ENCODE measurements at places on chromosomes 2 and 18.

- no peak for DNase-seq
Observed at GRCh38 chr2:177669625-177670330, 277.2 kb downstream of the AGPS start.

GRCh38 chr2:175170659-175171304 is 2.8 kb upstream of the ATF2 start:
- no peak for DNase-seq

- no peak for DNase-seq
Observed at GRCh38 chr2:166520604-166521003, 26.6 kb upstream of the SCN7A start.

- no peak for DNase-seq
Observed at GRCh38 chr2:189144700-189145211, 34.8 kb downstream of the COL5A2 start.

- no peak for DNase-seq
Observed at GRCh38 chr18:36298126-36298741, 721 bp downstream of the FHOD3 start.

DNA sequence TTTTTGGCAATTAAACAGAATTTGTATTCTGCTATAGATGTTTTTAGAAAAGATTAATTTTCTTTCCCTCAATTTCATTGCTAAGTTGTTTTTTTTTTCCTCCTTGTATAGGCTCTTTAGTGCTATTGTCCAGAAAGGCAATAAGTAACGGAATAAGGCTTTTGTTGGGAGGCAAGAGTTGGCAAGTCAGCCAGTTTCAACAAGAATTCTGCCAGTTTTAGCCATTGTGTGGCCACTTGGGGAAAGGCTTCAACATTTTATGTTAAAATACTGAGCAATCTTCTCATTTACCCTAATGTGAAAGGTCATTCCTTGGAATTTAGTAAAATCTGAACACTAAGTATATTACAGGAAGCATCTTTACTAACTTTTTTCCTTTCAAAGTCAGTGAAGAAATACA is 9.6 kb downstream of the CALCRL start:
- no peak for DNase-seq

DNA sequence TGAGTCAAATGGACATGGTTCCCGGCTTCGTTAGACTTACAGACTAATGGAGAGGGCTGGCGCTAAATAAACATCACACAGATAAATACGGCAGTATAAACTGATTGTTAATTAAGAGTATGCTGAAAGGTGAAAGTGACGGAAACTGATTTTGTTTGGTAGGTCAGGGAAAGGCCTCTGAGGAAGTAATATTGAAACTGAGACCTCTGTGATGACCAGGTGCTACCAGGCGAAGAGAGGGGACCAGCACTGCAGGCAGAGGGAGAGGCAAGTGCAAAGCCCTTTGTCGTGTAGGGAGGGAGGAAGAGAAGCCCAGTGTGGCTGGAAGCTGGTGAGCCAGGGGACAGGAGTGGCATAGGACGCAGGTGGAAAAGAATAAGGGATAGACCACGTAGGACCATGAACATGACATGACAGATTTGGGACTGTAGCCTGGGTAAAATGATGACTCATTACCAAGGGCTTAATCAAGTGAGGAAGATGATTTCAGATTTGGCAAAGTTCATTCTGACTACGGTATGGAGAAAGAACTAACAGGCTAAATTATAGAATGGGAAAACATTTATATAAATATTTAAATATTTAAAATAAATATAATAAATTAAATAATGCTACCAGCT is 433.1 kb downstream of the NCKAP5 start:
- DNase-seq, result no peak

GRCh38 chr2:228902176-228902575 is 368.9 kb downstream of the PID1 start:
- no peak for DNase-seq

GRCh38 chr2:8142461-8142860 is 539.4 kb upstream of the ID2 start:
- no peak for DNase-seq

DNA sequence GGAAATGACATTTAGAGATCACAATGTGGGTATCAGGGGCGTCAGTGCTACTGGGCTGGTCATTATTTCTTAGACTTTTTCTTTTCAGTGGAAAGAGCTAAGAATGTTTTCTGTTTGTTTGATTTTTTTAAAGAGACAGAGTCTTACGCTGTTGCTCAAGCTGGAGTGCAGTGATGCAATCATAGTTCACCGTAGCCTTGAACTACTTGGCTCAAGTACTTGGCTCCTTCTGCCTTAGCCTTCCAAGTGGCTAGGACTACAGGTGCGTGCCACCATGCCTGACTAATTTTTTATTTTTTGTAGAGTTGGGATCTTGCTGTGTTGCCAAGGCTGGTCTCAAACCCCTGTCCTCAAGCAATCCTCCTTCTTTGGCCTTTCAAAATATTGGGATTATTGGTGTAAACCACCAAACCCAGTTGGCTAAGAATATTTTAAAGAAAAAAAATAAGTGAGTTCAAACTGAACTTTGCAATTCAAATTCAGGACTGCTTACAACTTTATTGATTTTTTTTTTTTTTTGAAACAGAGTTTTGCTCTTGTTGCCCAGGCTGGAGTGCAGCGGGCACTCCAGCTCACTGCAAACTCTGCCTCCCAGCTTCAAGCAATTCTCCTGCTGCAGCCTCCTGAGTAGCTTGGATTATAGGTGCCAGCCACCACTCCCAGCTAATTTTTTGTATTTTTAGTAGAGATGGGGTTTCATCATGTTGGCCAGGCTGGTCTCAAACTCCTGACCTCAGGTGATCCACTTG is 154.2 kb downstream of the MIB1 start:
- no peak for DNase-seq

GRCh38 chr2:143682436-143683055 is 553.3 kb downstream of the ARHGAP15 start:
- no peak for DNase-seq

GRCh38 chr18:30387401-30387800 is 655.1 kb downstream of the DSC3 start:
- peak; percentile 6 for DNase-seq

DNA sequence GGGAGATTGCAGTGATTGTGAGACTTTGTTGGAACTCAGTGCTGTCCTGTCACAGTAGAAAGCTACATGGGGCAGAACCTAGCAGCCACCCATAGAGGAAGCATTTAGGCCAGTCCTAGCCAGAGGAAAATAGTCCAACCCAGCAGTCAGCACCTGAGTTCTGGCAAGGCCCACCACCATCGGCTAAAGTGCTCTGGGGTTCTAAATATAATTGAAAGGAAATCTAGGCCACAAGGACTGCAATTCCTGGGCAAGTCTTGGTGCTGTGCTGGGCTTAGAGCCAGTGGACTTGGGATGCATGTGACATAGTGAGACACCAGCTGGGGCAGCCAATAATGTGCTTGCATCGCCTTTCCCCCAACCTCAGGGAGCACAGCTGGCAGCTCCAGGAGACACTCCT is 28.9 kb upstream of the ACTR2 start:
- no peak for DNase-seq

DNA sequence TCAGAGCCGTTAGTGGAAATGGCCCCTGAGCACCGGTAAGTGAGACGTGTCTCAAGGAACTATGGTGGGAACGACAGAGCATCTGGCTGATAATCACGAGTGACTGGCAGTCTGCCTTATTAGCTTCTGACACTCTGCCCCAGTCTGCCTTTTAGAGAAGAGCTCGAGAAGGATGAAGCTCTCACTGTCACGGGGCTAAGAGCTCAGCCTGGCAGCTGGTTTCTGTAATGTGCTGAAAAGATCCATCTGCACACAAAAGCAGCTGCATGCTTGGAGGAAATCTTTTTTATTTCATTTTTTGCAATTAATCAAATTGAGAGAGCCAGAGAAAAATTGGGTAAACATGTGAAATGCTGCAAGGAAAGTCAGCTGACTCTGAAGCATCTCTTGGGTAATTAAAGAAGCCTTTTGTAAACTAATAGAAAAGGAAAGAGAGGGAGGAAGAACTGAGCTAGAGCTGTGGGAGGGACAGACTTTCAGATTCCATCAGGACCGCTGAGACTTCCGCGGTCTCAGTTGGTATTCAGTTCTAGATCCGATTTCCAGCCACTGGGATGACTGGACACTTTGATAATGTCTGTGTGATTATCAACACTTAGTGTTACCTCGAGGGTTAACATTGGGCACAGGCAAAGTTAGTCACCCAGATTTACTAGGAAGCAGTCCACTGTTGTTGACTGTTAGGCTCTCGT is 24.4 kb downstream of the MBP start:
- DNase-seq, result no peak

GRCh38 chr18:12408247-12408869 is 629 bp downstream of the PRELID3A start:
- DNase-seq, result no peak

DNA sequence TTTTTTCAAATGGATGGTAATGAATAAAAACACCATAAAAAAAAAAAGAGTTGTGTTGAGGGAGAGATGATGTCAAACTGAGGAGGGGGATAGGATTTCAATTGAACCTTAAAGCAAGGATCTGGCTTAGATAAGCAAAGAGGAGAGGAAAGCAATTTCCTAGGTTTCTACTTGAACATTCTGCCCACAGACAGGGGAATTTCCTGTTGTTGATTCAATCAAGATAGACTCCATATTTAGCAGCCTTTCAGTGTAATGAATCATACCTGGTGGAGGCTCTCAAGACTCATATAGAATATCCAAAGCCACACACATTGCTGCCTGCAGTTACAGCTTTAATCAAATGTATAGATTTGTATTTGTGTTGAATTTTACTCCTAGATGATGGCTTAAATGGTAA is 294.4 kb upstream of the PIK3C3 start:
- DNase-seq, result peak; percentile 29

DNA sequence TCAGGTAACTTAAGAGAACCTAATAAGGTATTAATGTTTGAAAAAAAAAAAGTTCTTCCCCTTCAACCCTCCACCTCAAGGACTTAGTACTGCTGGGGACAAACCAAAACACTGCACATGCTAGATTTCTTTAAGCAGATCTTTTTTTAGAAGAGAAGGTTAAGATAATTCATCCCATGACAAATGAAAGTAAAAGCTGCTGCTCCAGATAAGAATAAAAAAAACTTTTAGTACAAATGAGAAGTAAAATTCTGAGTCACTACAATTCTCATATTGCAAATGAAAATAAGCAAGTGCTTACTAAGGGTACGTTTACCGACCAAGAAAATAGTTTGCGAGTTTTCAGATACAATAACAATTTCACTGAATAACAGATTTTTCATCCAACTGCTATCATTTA is 8.9 kb downstream of the STAM2 start:
- no peak for DNase-seq

DNA sequence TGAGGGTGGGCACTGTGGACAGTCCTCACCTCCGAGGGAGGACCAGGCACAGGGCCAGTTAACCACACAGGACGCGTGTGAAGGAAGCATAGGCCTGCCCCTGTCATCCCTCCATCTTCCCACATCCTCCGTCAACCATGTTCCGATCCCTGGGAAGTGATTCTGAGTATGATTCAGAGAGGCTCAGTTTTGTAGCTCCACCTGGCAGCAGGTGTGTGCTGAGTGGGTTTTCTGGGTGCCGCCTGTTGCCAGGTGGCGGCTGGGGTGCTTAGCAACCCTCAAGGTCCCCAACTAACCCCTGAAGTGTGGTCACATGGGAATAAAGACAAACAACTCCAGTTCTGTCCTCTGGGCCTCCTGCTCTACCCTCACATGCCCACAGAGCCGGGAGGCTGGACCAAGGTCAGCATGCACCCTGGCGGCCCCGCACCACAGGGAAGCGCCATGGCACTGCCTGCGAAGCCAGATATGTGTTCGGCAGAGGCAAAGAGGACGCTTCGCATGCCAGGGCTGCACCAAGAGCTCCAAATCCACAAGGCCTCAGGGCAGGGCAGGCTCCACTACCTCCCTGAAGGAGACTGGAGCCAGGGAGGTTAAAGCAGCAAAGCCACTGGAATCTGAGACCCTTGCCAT is 60.0 kb downstream of the ADCY3 start:
- DNase-seq, result no peak

DNA sequence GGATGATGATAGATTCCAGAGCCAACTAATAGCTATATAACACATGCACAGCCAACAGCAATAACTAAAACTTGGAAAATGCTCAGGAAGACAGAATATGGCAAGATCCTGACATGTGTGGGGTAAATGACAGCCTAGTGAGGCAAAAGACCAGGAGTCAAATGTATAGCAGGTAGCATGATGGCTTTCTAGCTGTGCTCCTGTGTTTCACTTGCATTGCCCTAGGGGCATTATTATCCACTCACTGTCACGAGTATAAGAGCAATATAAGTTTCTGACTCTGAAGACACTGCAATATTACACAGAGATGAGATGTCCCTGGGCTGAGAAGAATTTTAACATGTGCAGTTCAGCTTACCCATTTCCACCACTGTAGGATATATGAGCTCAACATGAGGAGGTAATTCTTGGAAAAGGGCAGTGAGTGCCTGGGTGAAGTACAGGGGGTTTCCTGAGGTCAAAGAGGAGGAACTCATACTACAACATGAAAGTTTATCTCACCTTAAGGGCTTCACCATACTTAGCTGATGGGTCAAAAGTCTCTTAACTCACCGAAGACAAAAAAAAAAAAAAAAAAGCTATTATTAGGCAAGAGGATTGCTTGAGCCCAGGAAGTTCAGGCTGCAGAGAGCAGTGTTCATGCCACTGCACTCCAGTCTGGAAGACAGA is 1385.6 kb upstream of the SLC39A10 start:
- DNase-seq, result no peak

DNA sequence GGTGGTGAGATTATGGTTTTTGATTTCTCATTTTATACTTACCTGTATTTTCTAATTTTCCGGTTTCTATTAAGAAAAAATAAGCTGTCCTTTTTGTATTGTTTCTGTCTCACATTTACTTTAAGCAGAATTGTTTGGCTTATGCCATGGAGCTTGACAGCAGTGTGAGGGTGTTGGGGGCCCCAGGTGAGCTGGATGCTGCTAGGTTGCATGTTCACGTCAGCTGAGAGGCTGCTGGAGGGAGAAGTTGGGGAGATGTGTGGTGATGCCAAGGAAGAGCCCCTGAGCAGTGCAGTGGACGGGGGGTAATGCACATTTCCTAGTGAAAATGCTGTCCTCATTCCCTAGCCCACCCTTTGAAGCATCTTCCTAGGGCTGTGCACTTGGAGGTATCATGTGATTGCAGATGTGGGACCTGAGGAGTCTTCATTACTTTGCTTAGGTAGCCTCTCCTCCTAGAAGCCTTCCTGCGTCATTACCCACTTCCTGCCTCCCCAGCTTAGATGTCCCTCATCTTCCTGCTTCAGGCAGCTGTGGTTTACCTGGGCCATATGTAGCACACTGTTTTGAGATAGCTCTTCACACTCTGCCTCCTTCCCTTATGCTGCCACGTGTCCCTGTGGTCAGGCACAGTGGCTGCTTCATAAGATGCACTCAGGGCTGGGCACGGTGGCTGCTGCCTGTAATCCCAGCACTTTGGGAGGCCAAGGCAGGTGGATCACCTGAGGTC is 16.2 kb downstream of the ATG16L1 start:
- DNase-seq, result no peak

DNA sequence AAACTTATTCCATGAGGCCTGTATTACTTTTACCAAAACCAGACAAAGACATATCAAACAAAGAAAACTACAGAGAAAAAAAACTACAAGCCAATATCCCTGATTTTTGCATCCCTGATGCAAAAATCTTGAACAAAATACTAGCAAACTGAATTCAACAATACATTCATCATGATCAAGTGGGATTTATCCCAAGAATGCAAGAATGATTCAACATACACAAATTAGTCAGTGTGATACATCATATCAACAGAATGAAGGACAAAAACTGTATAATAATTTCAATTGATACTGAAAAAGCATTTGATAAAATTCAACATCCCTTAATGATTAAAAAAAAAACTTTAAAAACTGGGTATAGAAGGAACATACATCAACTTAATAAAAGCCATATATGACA is 106.8 kb downstream of the SLC39A10 start:
- no peak for DNase-seq

GRCh38 chr18:58447402-58448095 is 181.3 kb downstream of the ALPK2 start:
- no peak for DNase-seq

Measured in mammary epithelial cell (primary cell).